Aorta (tissue), 5 donors: ENCODE measurements at places on chromosomes 4 and X. TPM values are rescaled to one million over a fixed set of nuclear protein-coding genes. Genes with fewer than 3 reads are reported as not detected.

- DNase-seq = no peak
- no peak overlapping the region for H3K4me3 ChIP-seq
- H3K4me1 ChIP-seq = no peaks in the 10 kb centered on the region
These were observed 105.2 kb upstream of the NOCT start for GRCh38 chr4:138910195-138910913.

CCKAR gene
- not detected for total RNA-seq

TRIM75 gene
- not detected for total RNA-seq

SUPT20HL1 gene
- 0.15 TPM for total RNA-seq

DNA sequence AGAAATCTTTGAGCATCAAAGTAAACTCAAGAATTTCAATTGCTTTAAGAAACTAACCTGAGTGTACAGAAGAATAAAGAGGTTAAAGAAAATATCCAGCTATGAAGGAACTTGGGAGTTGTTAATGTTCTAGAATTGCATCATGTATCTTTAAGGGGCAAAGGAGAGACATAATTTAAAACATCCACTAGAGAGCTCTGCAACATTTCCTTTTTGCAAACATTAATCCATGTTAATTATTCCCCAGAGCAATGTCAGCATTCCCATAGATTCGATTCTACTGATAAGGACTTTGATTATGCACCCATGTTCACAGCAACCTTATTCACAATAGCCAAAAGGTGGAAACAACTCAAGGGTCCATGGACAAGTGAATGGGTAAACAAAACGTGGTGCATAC, 80.2 kb upstream of the SORBS2 start:
- H3K36me3 ChIP-seq = no peaks in the 10 kb centered on the region
- H3K27me3 ChIP-seq = no peaks in the 10 kb centered on the region
- no peak for DNase-seq
- no peaks in the 10 kb centered on the region for H3K4me1 ChIP-seq

DNA sequence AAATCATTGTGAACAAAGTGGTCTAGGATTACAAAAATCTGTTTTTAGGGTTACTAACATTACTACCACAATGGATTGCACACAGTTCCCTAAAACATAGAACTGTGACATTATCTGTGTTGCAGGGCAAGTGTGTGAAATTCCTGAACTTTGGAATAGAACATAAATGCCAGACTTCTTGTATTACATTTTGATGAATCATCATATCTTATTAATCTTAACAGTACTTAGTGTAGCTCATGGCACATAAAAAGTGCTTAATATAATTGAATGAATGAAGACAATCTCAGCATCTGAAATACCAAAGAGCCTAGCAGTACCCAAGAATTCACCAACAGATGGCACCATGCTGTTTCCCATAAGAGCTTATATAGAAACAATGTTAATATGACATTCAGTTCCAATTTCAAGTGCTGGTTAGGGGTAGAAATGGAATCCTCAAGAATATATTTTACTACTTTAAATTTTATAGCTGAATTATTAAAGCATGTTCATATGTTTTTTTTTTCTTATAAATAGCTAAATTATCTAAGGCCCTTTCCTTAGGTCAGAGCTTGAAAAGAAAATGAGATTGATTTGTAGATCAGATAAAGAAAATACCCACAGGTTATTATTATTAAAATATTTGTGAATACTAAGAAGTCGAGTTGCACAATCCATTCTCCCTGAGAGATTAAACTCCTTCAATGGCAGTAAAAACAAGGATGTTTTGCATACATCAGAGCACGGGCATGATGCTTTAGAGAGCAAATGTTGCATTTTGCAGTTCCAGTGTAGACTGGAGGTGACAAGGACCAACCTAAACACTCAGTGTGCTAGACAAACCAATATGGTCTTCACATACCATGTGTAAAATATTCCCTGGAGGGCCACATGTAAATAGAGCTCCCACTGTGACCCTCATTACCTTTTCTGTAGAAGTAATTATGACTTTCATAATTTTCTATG, 25.7 kb upstream of the SHISA3 start:
- H3K27ac ChIP-seq = no peak overlapping the region
- no peaks in the 10 kb centered on the region for H3K36me3 ChIP-seq
- no peaks in the 10 kb centered on the region for H3K27me3 ChIP-seq
- no peak overlapping the region for H3K4me3 ChIP-seq
- no peaks in the 10 kb centered on the region for H3K4me1 ChIP-seq

CLDN34 gene
- 0.36 TPM for total RNA-seq

- no peaks in the 10 kb centered on the region for H3K27me3 ChIP-seq
- peaks cover 18% of the 10 kb centered on the region for H3K4me1 ChIP-seq
- DNase-seq = no peak
- no peaks in the 10 kb centered on the region for H3K36me3 ChIP-seq
- H3K27ac ChIP-seq = no peak overlapping the region
These were observed 10.1 kb downstream of the SCARB2 start for GRCh38 chr4:76203541-76203940.

DNA sequence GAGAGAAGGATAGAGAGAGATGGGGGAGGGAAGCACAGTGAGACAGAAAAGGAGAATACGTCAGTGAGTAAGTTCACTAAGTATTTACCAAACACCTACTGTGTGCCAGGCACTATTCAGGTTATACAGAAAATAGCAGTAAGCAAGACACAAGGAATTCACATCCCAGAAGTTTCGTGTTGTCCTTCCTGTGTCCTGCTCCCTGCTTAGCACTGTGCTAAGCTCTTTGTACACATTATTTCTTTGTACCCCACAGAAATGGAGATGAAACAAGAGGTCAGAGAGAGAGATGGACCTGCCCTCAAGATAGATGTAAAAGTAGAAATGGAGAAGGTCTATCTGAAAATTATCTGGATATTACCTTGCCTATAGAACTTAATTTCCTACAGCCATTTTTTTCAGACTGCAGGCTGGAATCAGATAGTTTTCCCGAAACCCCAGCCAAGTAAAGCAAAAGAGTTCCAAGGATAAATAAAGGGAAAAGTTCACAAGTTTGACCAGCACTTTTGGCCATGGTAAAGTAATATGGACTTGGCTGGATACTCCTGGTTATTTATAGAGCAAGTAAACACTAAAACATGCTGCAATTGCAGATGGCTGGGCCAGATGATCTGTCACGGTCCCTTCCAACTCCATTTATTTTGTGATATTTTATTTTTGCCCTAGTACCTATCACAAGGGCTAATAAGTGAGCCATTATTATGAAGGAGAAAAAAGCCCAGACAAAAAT, 353.7 kb upstream of the SLC7A11 start:
- H3K27me3 ChIP-seq = no peaks in the 10 kb centered on the region
- peak; percentile 63 for DNase-seq
- no peaks in the 10 kb centered on the region for H3K36me3 ChIP-seq
- no peak overlapping the region for H3K4me3 ChIP-seq
- no peak overlapping the region for H3K27ac ChIP-seq
- H3K4me1 ChIP-seq = peaks cover 2% of the 10 kb centered on the region

- no peaks in the 10 kb centered on the region for H3K27me3 ChIP-seq
- no peaks in the 10 kb centered on the region for H3K36me3 ChIP-seq
- H3K27ac ChIP-seq = no peak overlapping the region
- H3K4me1 ChIP-seq = no peaks in the 10 kb centered on the region
- DNase-seq = peak; percentile 64
These were observed 49.0 kb upstream of the ZNF157 start for GRCh38 chrX:47321386-47321785.

GRCh38 chr4:75557696-75558095, 1.8 kb downstream of the ODAPH start:
- no peaks in the 10 kb centered on the region for H3K36me3 ChIP-seq
- no peak overlapping the region for H3K27ac ChIP-seq
- no peaks in the 10 kb centered on the region for H3K4me1 ChIP-seq
- no peak overlapping the region for H3K4me3 ChIP-seq

CENPVL3 gene
- total RNA-seq = not detected

DNA sequence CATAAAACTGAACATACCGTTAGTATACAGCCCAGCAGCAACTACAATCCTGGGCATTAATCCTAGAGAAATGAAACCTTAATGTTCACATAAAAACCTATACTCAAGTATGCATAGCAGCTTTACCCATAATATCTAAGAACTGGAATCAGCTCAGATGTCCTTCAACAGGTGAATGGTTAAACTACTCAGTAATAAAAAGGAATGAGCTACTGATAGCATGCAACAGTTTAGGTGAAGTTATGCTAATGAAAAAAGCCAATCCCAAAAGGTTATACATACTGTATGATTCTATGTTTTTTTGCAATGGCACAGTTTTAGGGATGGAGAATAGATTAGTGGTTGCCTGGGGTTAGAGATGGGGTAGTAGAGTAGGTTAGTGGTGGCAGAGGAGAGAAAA, 9.3 kb downstream of the HTT start:
- H3K36me3 ChIP-seq = peaks cover 2% of the 10 kb centered on the region
- H3K27me3 ChIP-seq = no peaks in the 10 kb centered on the region
- no peak for DNase-seq

DNA sequence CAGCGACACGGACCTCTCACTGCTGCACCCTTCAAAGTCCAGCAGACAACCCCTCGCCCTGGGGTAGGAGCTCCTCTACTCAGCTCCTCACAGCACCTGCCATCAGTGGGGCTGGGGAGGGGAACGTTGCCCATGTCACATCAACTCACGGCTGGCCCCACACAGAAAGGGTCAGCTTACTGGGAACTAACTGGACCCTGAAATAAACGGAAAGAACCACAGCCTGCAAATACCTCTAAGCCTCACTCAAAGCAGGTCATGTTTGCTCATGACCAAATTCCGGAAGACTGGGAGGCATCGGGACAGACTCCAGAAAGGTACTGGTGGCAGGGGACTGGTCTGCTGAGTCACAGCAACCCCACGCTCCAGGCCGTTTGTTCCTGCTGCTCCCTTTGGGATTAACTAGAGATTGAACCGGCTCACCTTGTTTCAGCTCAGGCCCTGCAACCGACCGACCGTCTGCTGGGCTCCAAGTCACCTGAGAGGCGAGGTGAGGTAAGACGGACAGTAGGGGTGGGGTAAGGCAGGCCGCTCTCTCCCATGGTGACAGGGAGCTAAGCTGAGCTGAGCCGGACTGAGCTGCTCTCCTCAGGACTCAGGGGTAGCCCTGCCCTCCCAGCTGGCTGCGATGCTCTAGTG, 5.6 kb downstream of the G6PD start:
- peak; percentile 56 for DNase-seq
- no peaks in the 10 kb centered on the region for H3K36me3 ChIP-seq
- no peaks in the 10 kb centered on the region for H3K27me3 ChIP-seq
- H3K4me3 ChIP-seq = no peak overlapping the region
- H3K4me1 ChIP-seq = no peaks in the 10 kb centered on the region
- H3K27ac ChIP-seq = no peak overlapping the region

GRCh38 chrX:22090181-22090580, 58.1 kb downstream of the PHEX start:
- DNase-seq = no peak
- no peak overlapping the region for H3K4me3 ChIP-seq
- H3K27ac ChIP-seq = no peak overlapping the region

- no peak overlapping the region for H3K27ac ChIP-seq
- H3K4me1 ChIP-seq = no peaks in the 10 kb centered on the region
- H3K27me3 ChIP-seq = no peaks in the 10 kb centered on the region
- H3K36me3 ChIP-seq = no peaks in the 10 kb centered on the region
- H3K4me3 ChIP-seq = no peak overlapping the region
These were observed 16.3 kb downstream of the PPP2R3B start for GRCh38 chrX:370244-370962.

SCML1 gene
- 13.0 TPM for total RNA-seq
